ENCODE measurements at places on chromosomes 13 and 19. TPM values are rescaled to one million over a fixed set of nuclear protein-coding genes. Genes with fewer than 3 reads are reported as not detected.
A peak's percentile ranks its signal among the peaks of the same experiment; 100 is the strongest.

OR10H1 gene
- not detected for total RNA-seq

DNA sequence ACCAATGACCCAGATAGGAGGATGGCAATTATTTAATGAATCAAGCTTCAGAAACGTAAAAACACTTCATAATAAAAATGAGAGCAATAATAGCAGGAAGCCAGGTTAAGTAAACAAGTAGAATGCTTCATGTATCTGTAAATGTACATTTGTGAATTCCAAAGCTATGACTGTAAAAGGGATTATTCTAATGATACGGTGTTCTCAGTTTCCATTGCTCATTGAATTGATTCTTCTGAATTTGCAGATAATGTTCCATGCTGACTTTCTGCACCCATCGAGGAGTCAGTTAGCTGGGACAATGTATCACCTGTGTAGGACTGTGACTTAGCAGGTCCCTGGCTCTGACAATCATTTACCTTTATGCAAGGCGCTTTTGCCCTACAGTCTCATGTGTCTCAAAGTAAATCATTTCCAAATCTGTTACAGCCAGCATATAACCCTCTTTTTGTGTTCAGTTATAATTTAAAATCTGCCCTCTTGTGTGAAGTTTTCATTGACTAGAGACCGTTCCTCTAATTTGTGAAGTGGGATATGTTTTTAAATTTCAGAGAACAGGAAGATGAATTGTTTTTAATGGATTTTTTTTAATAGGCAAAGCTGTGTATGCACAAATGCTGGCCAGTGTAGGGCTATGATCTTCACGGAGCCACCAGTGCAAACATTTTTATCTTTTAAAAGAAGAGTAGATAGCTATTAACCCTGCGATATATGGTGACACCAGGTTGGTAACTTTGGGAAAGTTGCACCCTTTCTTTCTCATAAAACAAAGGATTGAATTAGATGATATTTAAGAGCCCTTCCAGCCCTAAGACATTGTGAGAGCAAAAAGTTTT, 267.1 kb downstream of the KLF5 start:
- no peak for DNase-seq

DNA sequence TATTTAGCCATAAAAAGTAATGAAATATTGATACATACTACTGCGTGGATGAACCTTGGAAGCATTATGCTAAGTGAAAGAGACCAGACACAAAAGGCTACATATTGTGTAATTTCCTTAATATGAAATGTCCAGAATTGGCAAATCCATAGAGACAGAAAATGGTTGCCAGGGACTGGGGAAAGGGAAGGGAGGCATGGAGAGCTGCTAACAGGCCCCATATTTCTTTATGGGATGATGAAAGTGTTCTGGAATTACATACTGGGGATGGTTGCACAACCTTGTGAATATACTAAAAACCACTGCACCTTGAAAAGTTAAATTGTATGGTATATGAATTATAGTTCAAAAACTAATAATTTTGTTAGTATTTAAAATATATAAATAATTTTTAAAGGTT, 3.6 kb downstream of the IFT88 start:
- no peak for DNase-seq

- no peak for DNase-seq
Observed at GRCh38 chr13:104740641-104741222, 1674.5 kb upstream of the SLC10A2 start.

- DNase-seq = peak; percentile 51
Observed at GRCh38 chr19:23070353-23071146, 46.3 kb upstream of the ZNF730 start.

ZNF90 gene
- 1.00 TPM for total RNA-seq

DNA sequence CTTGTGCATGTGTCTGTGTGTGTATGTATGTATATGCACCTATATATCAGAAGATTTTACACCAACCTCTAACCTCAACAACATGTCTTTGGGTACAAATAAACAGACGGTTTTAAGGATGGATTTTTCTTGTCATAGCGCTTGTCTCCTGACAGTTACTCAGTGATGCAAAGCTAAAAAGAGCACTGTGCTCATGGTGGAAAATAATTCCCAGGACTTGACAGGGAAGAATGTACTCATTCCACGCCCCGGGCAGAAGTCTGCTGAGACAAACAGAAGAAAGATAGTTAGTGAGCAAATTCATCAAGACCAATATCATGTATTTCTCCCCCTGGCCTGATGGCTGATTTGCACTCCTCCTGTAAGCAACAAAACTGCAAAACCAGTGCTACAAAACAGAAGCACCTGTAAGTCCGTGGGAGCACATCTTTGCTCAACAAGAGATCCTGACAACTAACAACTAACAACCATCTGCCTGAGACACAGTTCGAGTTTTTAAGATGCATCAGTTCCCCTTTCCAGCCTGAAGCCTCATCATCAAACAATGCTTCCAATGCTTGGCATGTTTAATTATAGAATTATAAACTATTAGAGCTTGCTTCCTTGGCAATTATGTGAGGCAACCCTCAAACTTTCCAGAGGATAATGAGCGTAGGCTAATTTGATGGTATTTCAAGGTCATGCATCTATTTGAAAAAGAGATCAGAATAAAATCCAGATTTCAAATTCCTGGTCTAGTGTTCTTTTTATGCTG, 812.7 kb upstream of the MIR17HG start:
- no peak for DNase-seq

DNA sequence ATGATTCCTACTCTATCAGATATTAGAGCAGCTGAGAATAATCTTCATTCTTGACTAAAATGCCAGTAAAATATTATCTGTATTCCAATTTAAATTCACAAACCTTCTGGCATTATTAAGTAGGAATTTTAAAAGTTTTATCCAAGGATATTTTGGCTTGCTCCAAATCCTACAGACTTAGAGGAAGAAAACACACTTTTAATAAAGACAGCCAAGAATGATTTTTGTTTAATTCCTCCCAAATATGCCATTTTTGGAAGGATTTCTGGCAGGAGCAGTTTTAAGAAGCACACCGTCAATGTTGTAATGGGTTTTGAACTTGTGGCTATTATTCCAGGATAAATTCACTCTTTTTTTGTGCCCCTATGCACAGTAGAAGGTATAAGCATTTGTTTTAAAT, 355.1 kb downstream of the SLITRK5 start:
- no peak for DNase-seq

GRCh38 chr19:50968716-50969412, 527 bp downstream of the KLK6 start:
- no peak for DNase-seq

SMIM44 gene
- not detected for total RNA-seq

SMIM24 gene
- not detected for total RNA-seq

FPR2 gene
- total RNA-seq = 0.59 TPM

GRIK5 gene
- total RNA-seq = 4.0 TPM

GRCh38 chr19:6101291-6101825, 8.9 kb downstream of the RFX2 start:
- no peak for DNase-seq

GRCh38 chr19:40282209-40282580, 3.0 kb downstream of the AKT2 start:
- no peak for DNase-seq

GRCh38 chr13:30727491-30728355, 7.6 kb upstream of the ALOX5AP start:
- no peak for DNase-seq

DNA sequence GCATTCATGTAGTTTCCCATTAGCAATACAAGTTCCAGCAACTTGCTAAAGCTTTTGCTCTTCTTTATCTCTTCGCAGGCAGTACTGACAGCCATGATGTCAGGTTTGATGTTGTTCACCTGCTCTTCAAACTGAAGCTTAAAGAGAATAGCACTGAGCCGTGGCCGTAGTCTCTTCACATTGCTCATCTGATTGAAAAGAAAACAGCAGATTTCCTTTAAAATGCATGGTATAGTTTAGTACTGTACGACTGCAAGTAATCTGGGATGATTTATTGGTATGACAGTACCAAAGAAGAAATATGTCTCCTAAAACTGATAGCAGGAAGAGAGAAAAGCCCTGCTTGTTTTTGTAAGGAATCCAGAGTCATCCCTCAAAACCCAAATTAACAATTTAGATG, 284.4 kb downstream of the DIAPH3 start:
- DNase-seq = no peak

GRCh38 chr13:74289861-74290773, 155.9 kb upstream of the KLF12 start:
- no peak for DNase-seq

NKPD1 gene
- not detected for total RNA-seq

- no peak for DNase-seq
Observed at GRCh38 chr13:61880578-61881283, 465.1 kb upstream of the PCDH20 start.

DNA sequence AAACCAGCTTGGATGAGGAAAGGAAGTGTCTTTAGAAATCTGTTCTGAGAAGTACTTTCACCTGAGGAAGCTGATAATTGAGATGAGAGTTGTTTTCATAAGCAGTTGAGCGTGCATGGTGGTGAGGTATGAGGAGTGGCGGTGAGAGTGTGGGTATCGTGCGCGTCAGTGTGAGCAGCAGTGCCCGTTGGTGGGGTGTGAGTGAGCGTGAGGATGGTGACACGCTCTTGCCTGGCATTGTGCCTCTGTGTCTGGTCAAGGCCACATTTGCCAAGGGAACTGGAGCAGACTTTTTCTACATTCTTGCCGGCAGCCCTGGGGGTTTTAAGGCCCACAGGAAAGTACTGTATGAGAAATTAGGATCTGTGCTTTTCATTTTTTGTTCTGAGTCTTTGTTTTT, 36.5 kb upstream of the TEX29 start:
- no peak for DNase-seq

- no peak for DNase-seq
Observed at GRCh38 chr13:28618230-28618994, 40.5 kb upstream of the POMP start.

ZNF442 gene
- total RNA-seq = 2.3 TPM

- DNase-seq = no peak
Observed at GRCh38 chr13:66212511-66212910, 1017.6 kb downstream of the PCDH9 start.

GRCh38 chr13:44096901-44097300, 217.2 kb downstream of the LACC1 start:
- no peak for DNase-seq

- DNase-seq = no peak
Observed at GRCh38 chr13:102355251-102355650, 46.6 kb downstream of the FGF14 start.

DNA sequence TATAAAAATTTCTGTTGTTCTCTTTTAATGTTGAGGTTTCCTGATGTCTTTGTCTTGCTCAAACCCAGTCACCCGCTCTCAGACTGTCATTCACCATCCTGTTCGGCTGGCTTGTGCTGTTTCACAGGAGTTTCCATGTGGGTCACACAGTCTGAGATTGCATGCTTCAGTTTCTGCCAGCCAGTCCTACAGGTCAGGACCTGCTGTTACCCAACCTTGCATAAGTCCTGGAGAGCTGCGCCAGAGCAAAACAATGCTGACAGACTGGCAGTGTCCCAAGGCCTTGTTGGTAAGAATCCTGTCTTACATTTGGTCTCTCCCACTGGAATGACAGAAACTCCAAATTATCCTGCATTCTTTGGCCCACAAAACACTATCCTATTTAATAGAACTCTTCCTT, 340.0 kb upstream of the SLITRK5 start:
- DNase-seq = peak; percentile 38

GRCh38 chr19:4429256-4429655, 26.8 kb downstream of the CHAF1A start:
- DNase-seq = no peak

TRPM4 gene
- 24.8 TPM for total RNA-seq

CDKN2D gene
- total RNA-seq = 6.9 TPM

DNA sequence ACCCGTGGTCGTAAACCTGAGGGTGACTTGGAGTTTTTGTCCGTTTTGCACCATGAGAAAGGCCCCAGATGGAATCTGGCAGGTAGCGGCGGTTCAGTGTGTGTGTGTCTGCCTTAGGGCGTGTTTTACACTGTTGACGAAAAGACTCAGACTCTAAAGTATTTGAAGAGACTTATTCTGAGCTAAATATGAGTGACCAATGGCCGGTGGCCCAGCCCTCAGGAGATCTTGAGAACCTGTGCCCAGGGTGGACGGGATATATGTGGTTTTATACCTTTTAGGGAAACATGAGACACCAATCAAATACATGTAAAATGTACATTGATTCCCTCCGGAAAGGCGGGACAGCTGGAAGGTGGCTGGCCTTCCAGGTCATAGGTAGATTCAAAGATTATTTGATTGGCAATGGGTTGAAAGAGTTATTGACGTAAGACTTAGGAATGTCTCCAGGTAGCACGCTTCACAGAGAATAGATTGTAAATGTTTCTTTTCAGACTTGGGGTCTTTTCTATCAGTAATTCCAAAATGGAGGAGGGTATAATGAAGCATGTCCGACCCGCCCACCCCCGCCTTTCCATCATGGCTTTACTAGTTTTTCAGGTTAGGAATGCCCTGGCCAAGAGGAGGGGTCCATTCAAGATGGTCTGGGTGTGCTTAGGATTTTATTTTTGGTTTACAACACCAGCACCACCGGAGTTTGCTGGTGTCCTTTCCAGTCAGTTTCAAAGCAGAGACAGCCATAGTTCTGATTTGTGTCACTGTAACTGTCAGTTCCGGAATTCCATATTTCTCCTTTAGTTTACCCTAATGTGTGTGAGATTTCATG, 1.0 kb upstream of the ZNF529 start:
- DNase-seq = no peak

ZNF675 gene
- total RNA-seq = 3.7 TPM

GRCh38 chr13:100521851-100522617, 66.6 kb downstream of the GGACT start:
- no peak for DNase-seq

SYNE4 gene
- total RNA-seq = 0.30 TPM

GRCh38 chr13:40518481-40518882, 148.0 kb downstream of the FOXO1 start:
- no peak for DNase-seq

CTXN1 gene
- 0.16 TPM for total RNA-seq

SLC10A2 gene
- not detected for total RNA-seq

- DNase-seq = peak; percentile 75
Observed at GRCh38 chr19:17205237-17206140, 9.7 kb upstream of the USE1 start.

GRCh38 chr13:113566227-113566561, 18.4 kb upstream of the TFDP1 start:
- DNase-seq = no peak

GRCh38 chr13:108560093-108560492, 69.3 kb upstream of the MYO16 start:
- DNase-seq = no peak

- DNase-seq = no peak
Observed at GRCh38 chr19:7941895-7942596, 1.4 kb downstream of the TIMM44 start.

DNA sequence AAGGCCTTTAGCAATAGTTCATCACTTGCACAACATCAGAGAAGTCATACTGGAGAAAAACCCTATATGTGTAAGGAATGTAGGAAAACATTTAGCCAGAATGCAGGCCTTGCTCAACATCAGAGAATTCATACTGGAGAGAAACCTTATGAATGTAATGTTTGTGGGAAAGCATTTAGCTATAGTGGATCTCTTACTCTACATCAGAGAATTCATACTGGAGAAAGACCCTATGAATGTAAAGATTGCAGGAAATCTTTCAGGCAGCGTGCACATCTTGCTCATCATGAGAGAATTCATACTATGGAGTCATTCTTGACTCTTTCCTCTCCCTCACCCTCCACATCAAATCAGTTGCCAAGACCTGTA, 19.8 kb downstream of the ZNF583 start:
- no peak for DNase-seq

CEACAM16 gene
- total RNA-seq = not detected

Data from Right ventricle myocardium superior (tissue), 1 donor.